ENCODE measurements at places on chromosomes 6 and 20. TPM values are rescaled to one million over a fixed set of nuclear protein-coding genes. Genes with fewer than 3 reads are reported as not detected.

MAFB gene
- 2.7 TPM for polyA plus RNA-seq

EFCAB8 gene
- 0.25 TPM for polyA plus RNA-seq

LY6G6C gene
- not detected for polyA plus RNA-seq

CNR1 gene
- 3.9 TPM for polyA plus RNA-seq

OVOL2 gene
- 17.9 TPM for polyA plus RNA-seq

THEMIS gene
- polyA plus RNA-seq: 0.48 TPM

RSPO4 gene
- polyA plus RNA-seq: 0.34 TPM

CLIC5 gene
- polyA plus RNA-seq: 1.1 TPM

BMP6 gene
- 7.1 TPM for polyA plus RNA-seq

TEAD3 gene
- polyA plus RNA-seq: 8.9 TPM

CCDC170 gene
- polyA plus RNA-seq: 0.31 TPM

FAM135A gene
- polyA plus RNA-seq: 3.8 TPM

LGSN gene
- 5.6 TPM for polyA plus RNA-seq

SLC26A8 gene
- 0.14 TPM for polyA plus RNA-seq

CLIC1 gene
- 424 TPM for polyA plus RNA-seq

SLC22A7 gene
- polyA plus RNA-seq: not detected

EEF1A2 gene
- 1,308 TPM for polyA plus RNA-seq

TRIM15 gene
- polyA plus RNA-seq: not detected

SLC17A4 gene
- polyA plus RNA-seq: not detected

OR12D3 gene
- polyA plus RNA-seq: not detected

PSORS1C2 gene
- not detected for polyA plus RNA-seq

TNFAIP3 gene
- 2.1 TPM for polyA plus RNA-seq

OGFR gene
- 37.0 TPM for polyA plus RNA-seq

SNAP91 gene
- 70.0 TPM for polyA plus RNA-seq

WFDC12 gene
- polyA plus RNA-seq: not detected

Data from brain (organoid and tissue), 16 donors.